ENCODE measurements at places on chromosomes 12 and 14.

DNA sequence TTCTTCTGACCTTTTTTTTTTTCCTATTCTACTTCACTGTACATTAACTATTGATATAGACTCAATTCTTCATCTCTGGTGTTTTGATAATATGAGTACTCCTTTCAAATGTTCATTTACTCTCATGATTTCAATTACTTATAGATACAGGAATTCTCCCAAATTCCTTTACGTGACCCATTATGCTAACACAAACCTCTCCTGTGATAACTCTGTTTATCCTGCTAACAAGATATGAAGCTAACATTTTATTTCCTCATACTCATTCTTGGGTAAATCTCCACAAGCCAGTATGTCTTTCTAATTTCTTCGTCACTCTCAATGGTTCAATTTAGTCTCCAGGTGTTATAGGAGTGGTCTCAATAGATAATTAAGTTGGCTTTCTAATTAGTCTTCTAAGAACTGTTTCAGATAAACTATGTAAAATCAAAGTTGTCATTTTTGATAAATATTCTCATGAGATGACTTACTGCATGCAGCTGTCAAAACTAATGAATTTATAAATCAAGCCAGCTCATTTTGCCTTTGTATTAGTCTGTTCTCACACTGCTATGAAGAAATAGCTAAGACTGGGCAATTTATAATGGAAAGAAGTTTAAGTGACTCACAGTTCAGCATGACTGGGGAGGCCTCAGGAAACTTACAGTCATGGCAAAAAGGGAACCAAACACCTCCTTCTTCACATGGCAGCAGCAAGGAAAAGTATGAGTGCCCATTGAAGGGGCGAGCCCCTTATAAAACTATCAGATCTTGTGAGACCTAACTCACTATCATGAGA, 130.6 kb upstream of the MYF6 start:
- DNase-seq, result no peak

GRCh38 chr12:114166362-114166761, 200.2 kb upstream of the RBM19 start:
- no peak for DNase-seq

GRCh38 chr14:32202491-32202997, 525 bp downstream of the RNU6-8 start:
- no peak for DNase-seq

DNA sequence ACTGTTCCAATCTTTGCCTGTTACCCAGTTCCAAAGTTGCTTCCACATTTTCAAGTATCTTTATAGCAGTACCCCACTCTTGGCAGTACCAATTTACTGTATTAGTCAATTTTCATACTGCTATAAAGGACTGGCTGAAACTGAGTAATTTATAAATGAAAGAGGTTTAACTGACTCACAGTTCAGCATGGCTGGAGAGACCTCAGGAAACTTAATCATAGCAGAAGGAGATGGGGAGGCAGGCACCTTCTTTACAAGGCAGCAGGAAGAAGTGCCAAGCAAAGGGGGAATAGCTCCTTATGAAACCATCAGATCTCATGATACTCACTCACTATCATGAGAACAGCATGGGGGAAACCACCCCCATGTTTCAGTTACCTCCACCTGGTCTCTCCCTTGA, 215.0 kb downstream of the SNAPC1 start:
- DNase-seq, result no peak

DNA sequence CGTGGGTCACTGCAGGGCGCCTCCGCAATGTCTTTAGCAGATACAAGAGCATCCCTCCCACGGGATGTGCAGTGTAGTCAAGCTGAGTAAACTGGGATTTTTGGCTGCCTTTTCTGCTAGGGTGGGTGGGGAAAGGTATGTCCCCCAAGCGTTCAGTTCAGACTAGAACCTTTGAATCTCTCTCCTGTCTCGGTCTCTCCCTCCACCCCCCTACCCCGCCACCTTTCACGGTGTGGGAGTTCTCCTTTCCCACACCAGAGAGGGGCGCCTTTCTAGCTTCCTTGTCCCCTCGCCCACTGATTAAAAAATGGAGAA, 525 bp upstream of the FAR2 start:
- no peak for DNase-seq

- DNase-seq, result no peak
Measured at GRCh38 chr12:62760779-62761178, 174.2 kb downstream of the PPM1H start.

DNA sequence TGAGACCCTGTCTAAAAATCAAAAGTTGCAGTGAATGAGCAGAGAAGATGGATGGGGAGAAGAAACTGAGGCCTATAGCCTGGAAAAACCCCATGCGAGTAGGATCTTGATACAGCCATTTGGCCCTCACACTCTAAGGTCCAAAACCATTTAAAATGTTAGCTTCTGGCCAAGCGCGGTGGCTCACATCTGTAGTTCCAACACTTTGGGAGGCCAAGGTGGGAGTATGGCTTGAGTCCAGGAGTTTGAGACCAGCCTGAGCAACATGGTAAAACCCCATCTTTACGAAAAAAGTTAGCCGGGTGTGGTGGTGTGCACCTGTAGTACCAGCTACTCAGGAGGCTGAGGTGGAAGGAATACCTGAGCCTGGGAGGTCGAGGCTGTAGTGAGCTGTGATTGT, 19.8 kb downstream of the VRTN start:
- DNase-seq, result no peak

- no peak for DNase-seq
Measured at GRCh38 chr12:63889721-63890509, 45.4 kb downstream of the SRGAP1 start.

DNA sequence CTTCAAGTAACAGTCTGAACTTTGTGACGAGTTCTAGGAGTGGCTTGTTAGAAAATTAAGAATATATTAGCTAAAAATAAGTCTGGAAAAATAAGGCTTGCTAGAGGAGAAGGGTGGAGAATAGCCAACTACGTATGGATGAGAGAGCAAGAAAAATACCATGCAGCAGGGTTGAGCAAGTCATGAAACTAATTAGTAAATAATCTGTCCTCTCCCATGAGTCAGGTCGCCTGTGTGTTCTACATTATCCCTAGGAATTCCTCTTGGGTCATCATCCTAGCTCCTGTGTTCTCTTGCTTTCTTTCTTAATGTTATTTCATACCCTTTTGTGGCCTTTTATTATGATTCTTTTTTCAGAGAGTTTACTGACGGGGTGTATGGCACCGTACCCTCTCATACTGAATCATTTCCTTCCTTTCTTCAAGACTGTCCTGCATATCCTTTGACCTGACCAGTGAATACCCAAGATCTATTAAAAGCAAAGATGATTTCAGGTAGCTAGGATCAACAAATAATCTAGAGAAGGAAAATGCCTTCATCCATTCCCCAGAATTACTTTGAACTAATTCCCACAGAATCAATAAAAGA, 177.2 kb upstream of the NPAS3 start:
- DNase-seq, result no peak

- DNase-seq, result no peak
Measured at GRCh38 chr12:127770118-127770517, 496.9 kb upstream of the TMEM132C start.

- DNase-seq, result no peak
Measured at GRCh38 chr12:12447236-12447635, 90.4 kb downstream of the BORCS5 start.

DNA sequence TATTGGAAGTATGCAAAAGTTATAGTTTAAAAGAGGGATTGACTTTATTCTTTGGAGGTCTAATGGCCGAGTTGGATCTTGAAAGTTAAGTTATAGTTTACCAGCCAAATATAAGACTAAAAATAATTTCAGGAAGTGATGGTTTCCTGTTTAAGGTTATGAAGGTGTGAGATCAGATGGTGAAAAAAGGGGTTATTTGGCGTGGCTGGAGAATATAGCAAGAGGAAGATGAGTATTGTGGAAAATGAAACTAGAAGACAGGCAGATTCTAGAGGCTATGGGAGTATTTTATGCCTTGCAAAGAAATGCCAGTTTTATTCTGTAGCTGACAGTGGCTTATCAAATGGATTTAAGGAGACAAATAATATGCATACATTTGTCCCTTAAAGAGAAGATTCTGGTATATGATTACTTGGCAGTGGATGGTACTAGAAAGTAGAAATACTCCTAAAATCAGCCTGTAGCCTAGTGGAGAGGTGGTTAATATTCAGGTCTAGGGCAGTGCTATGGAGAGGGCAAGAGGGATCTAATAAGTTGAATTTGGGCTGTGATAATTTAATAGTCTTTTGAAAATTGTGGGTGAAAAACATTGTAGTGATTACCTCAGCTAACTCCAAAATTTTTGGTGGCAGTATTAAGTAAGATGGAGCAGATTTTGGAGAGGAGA, 1091.8 kb upstream of the ATXN7L3B start:
- no peak for DNase-seq

- no peak for DNase-seq
Measured at GRCh38 chr12:24632466-24632865, 316.4 kb downstream of the BCAT1 start.

- no peak for DNase-seq
Measured at GRCh38 chr12:46386360-46386867, 13.8 kb upstream of the SLC38A2 start.

- no peak for DNase-seq
Measured at GRCh38 chr12:122878780-122879612, 16.9 kb downstream of the VPS37B start.

DNA sequence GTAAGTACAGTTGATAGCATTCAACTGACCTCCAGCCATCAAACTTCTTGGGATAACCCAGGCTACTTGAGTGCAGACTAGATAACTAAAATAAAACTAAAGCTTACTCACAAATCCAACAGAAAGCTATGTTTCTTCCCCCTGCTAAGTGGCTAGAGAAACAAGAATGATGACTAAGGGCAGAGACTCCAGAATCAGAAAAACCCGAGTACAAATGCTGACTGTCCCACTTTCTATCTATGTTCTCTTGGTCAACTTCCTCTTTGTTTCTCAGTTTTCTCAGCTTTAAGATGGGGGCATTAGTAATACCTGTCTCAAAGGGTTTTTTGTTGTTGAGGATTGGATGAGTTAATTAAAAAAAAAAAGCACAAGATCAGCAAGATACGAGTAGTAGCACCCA, 6.1 kb upstream of the NUAK1 start:
- no peak for DNase-seq

- peak; percentile 84 for DNase-seq
Measured at GRCh38 chr12:49188916-49189367, at the start of gene TUBA1A. Gene TUBA1A (minus strand): TSS chr12:49189080. CDS start chr12:49188979, 101 bp downstream.

- no peak for DNase-seq
Measured at GRCh38 chr14:50335989-50336824, 24.1 kb downstream of the DMAC2L start.

DNA sequence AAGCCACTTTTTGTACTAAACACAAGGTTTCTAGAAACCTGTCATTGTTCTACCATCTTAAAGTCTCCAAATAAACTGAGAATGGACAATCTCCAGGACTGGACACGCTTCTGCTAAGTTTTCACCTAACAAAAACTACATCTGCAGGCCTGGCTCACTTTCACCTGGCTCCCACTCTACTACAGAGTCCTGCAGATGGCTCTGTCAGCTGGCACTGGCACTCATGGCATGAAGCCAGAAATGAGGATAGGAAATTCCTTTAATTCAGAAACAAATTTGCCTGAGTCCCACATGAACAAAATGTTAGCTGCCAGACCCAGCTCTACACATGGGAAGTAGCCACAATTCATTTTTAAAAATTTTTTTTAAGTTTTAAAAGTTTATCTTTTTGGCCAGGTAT, 42.1 kb downstream of the STXBP6 start:
- DNase-seq, result no peak

GRCh38 chr12:32561931-32562341, 117.2 kb upstream of the DNM1L start:
- DNase-seq, result no peak

- no peak for DNase-seq
Measured at GRCh38 chr12:87883806-87884205, 145.4 kb downstream of the C12orf50 start.

DNA sequence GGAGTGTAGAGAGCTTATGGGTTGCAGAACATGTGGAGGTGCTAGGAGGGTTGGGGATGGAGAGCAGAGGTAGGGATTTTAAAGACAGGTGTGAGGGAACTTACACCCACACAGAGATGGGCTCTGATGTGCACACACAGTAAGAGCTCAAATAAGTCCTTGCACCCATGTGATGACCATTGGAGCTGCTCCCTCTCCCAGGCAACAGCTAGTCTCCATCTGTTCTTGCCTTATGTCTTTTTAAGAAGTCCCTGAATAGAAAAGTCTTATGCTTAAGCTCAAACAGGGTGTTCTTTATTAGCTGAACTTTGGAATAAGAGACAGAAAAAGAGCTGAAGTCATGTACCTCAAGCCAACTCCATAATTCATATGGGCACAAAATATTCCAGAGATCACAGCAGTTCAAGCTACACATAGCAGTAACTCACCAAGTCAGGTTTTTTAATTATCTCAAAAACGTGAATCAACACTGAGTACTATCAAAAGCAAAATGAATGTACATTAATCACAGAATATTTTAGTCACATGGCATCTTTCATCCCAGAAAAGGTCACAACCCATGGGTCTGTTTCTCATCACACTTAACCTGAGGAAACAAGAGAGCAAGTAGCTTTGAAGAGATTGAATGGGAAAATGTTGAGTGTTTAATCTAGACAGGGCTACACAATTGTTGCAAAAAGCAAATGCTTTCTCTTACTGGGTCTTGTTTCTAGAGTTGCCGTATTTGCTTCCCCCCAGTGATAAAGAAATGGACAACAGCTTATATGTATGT, 1513.6 kb upstream of the SEL1L start:
- no peak for DNase-seq

DNA sequence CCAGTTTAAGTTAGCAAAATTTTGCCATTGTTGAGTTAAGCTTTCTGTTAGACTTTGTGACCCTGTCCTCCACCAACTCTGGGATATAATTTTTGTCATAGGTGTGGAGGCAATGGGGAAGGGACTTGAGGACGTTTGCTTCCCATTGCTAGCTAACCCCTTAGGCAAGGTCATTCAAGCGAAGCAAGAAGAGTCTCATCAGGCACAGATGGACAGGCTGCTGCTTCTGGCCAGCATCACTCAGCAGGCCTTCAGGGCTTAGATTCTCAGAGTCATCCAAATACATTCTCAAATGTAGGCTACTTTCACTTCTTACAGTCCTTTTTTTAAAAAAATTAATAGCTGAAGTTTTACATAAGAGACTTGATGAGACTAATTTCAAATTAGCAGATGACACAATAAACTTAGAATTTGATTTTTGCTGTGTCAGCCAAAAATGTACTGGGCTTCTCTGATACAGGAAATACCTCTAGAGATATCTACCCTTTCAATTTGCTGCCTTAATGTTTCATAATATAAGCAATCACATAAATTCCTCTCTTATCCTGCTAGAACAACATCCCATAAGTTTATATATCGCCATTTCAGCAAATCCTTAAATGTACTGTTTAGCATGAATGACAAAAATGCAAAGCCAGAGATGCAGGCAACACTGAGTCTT, 875.2 kb downstream of the FLRT2 start:
- DNase-seq, result no peak

DNA sequence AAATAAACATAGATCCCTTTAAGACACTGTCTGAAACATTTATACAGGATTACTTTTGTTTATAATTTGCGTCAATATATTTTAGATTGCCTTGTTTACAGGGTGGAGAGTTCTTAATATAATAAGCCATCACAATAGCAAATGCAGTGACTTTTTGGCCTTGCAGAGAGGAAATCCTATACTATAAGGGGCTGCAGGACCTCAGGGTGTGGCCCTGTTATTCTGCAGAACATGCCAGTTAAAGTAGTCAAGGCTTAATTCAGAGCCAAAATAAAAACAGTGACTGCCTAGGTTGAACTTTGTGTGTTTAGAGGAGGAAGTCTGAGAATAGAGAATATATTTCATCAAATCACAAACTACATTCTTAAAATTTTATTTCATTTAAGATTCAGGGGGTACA, 381.6 kb downstream of the DUSP6 start:
- no peak for DNase-seq

All from activated T-helper 9 cell treated with anti-CD3 and anti-CD28 coated beads, Interleukin-2, amount 50 U/mL, for 16 hours (primary cell).